ENCODE measurements at places on chromosomes 12 and 14.

- DNase-seq: no peak
Observed at GRCh38 chr14:102633906-102634595, 41.6 kb downstream of the RCOR1 start.

GRCh38 chr12:66060163-66060907 is 70.2 kb downstream of the LLPH start:
- no peak for DNase-seq

- no peak for DNase-seq
Observed at GRCh38 chr12:12212769-12213168, 54.1 kb downstream of the LRP6 start.

DNA sequence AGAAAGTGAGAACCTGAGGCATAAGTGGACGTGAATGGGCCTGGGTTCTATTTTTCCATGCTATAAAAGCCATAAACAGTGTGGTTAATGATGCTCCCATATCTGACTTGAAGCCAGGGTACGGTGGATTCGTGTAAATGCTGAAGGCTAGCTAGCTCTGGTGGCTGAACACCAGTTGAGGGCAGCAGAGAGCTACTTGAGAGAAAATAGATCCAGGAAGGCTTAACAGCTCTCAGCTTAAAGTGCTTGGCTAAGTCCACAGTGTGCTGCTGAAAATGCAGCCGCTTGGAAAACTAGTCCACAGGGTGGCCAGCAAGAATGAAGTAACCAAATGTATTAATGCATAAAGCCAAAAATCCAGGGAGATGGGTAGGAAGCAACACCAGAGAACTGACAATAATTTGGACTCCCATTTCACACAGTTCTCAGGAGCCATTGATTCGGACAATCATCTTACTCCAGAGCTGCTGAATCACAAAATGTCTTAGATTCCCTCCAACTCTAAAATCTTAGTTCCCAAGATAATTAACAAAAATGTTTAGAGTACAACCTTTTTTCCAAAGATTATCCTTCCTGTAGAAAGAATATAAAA is 15.0 kb upstream of the FOXG1 start:
- DNase-seq: peak; percentile 78

GRCh38 chr14:104578321-104578720 is 1.2 kb upstream of the C14orf180 start:
- no peak for DNase-seq

DNA sequence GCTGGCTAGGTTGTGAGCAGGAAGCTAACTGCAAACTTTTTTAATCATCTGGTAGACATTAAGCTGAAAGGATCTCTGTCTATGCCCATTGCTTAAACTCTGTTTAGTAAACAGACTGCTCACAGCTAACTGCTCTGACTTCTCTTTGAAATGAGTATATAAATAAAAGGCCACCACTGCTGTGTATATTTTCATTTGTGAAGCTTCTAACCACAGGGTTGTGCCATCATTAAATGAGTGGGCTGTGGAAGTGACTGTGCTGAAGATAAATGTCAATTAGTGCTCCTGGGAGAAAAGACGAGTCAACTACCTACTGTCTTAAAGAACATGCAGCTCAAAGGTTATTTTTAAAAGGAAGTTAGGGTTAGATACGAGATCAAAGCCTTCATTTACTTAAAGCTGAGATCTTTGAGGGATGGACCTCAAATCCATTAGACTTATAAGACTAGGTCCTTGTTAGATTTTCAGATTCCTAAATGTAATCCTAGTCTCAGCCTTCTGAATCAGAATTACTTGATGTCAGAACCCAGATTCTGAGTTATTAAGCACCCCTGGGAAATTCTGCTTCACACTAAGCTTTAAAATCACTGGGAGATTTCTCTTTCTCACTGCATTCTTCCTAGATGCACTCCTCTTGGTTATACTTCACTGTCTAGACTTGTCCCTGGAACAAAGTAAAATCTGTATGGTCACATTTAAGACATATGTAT is 213.1 kb upstream of the FLRT2 start:
- DNase-seq: peak; percentile 19

GRCh38 chr14:66568220-66568619 is 60.3 kb downstream of the GPHN start:
- no peak for DNase-seq

DNA sequence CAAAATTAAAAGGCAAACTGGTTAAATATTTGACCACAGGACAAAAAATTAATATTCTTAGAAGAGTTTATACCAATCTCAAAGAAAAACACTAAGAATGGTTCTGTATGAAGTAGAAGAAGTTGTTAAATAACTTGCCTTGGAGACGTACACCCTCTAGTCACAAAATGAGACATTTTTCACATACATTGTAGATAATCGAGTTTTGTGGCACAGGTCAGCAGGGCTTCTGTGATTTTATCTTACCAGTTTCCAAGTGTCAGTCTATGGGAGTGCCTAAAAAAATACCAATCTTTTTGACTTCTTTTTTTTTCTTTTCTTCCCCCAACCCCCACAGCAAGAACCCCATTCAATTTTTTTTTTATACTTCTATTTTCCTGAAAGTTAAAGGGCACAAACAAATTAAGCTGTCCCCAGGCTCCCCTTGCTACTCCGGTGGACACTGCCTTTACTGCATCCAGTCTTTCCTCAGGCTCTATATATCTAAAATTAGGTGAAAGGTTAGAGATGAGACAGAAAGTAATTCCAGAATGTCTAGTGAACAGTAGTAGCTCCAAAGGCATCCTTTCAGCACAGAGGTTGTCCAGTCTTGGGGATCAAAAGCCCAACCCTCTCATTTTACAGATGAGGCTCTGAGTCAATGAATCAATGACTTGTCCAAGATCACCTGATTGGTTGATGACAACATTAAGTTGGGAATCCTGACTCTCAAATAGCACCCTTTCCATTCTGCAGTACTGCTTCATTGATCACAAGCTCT is 6.2 kb downstream of the LIMA1 start:
- no peak for DNase-seq

- DNase-seq: no peak
Observed at GRCh38 chr12:84785281-84785680, 127.3 kb downstream of the SLC6A15 start.

DNA sequence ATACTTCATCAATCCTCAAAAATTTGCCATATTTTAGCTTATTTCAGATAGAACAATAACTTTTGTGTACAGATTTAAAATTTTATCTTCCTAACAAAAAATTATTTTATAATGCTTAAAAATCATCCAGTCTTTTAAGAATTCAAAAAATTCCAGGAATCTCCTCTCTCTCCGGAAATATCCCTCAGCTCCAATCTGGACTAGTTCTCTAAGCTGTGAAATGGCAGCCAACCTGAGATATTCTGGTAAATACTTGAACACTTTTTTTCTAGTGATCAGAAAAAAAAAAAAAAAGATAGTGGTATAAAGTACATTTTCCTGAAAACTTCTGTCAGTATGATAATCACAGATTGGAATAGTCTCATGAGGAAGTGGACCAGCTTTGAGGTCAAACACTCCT is 57.6 kb downstream of the SSPN start:
- no peak for DNase-seq

GRCh38 chr12:51958542-51958941 is 7.0 kb downstream of the ACVR1B start:
- DNase-seq: no peak

GRCh38 chr12:124556896-124557501 is 10.4 kb downstream of the NCOR2 start:
- DNase-seq: no peak

GRCh38 chr14:106003351-106003750 is 477.0 kb downstream of the TMEM121 start:
- no peak for DNase-seq

DNA sequence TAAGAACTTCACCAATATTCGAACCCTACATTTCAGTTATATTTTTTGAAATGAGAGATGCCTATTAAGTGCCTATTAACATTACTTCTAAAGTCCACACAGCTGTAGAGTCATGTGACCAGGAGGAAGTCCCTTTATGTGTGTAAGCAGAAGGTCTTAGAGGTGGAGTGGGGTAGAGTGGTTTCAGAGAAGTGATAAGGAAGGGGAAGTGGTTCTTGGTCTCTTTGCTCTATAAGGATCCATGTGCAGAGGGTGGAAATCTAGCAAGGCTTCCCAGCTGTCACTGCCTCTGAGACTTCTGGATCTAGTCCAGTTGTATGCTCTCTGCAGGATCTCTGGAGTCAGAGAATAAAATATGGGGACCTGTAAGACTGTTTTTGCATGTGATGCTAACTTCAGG is 673.9 kb downstream of the FLRT2 start:
- no peak for DNase-seq

DNA sequence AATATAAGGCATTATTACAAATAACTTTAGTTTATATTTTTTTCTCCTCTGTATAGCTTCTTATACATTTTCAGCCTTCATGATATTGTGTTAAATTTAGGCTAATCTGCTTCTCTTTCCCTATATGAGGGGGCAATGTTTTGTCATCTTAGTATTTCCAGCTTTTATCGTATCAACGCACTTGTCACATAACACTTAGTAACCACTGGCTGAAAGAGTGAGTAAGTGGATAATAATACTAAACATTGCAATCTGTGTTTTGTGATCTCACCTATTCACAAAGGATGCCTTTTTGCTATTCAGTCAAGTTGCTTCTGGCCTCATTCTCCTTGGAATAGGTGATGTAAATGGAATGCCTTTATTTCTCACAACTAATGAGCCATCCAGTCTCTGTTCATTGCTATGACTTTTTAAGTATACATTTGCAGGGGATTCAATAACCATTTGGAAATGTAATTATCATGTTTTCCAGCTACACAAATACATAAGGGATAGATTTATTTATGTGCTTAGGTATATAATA is 260.9 kb downstream of the BMP4 start:
- no peak for DNase-seq

DNA sequence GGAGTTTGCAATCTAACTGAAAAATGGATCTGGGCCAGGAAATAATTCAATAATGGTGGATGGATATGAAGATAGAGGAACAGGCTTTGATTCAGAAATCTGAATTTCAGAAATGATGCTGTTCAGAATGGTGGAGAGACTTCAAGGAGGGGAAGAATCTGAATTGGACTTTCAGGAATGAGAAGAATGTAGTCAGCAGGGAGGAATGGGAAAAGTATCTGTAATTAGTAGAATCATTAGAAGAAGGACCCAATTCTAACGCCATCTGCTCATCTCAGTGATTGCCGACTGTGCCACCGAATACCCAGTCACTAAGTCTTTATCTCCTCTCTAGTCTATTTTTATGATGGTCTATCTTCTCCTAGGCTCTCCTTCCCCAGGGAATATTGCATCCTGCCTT is 363.2 kb downstream of the GALC start:
- no peak for DNase-seq

DNA sequence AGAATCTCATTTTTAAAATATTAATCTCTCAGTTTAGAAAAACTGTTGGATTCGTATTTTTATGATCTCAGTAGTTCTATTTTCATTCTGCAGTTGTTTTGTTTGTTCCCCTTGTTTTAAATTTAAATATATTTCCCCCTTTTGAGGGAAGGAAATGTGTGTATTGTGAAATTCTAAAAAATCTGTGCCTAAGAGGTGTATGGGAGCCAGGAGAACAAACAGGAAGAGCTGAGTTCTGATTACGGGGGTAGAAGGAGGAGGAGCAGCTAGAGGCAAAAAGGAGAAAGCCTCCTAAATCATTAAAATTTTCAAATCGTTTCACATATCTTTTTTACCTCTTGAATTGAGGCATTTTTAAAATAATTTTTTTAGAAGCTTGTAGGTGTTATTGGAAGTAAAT is 2.3 kb downstream of the RDH12 start:
- no peak for DNase-seq

DNA sequence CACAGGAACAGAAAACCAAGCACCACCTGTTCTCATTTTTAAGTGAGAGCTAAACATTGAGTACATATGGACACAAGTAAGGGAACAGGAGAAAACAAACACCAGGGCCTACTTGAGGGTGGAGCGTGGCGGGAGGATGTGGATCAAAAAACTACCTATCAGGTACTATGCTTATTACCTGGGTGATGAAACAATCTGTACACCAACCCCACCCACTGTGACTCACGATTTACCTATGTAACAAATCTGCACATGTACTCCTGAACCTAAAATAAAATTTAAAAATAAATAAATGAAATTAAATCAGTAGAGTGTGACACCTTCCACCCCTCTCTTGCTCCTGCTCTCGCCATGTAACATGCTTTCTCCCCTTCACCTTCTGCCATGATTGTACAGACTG is 615.5 kb downstream of the RPL10L start:
- DNase-seq: no peak

DNA sequence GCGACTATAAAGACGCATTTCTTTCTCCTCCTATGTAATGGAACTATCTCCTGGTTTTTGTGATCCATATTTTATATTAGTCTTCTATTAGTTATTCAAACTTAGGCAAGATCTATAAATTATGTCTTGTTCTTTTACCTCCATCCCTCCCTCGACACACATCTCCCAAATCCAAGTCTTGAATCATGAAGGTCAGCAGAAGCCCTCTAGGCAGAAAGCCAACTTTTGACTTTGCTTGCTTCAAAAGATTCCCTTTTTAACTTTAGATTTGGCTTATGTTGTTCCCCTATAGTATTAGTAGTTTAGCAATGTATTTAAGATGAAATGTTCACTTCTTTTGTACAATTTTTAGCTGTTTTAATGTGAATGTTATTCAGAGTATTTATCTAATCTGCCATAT is 689.8 kb downstream of the SLC6A15 start:
- DNase-seq: no peak

DNA sequence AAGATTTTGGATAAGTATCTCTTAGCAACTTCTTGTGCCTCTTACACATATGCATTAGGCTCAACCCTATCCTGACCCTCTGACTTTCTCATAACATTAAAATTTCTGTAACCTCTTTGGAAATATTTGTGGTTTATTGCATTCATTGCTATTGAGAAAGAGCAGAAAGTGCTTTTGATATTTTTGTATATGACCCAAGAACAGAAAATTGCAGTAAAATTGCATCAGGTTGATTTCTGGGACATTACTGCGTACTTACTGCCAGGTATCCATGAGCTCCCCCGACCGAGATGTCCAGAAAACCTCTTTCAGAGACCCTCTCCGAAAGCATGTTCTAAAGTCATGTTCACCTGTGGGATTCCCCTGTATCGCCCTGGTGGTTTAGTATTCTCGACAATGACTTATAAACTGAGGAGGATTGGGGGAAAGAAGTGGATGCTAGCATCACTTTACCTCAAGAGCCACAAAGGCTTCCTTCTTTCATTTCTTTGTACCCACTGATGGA is 14.5 kb upstream of the IL22 start:
- DNase-seq: peak; percentile 88
